ENCODE measurements at places on chromosomes 12 and 14. TPM values are rescaled to one million over a fixed set of nuclear protein-coding genes. Genes with fewer than 3 reads are reported as not detected.
A peak's percentile ranks its signal among the peaks of the same experiment; 100 is the strongest.

The CLEC4D gene
- total RNA-seq: not detected

The KRT74 gene
- not detected for total RNA-seq

The ARG2 gene
- not detected for total RNA-seq

The NRL gene
- total RNA-seq: 2.9 TPM

The KRT5 gene
- total RNA-seq: not detected

The FBXO33 gene
- total RNA-seq: 18.0 TPM

The FRS2 gene
- 22.2 TPM for total RNA-seq

The ARID4A gene
- total RNA-seq: 80.0 TPM

The CRACR2A gene
- total RNA-seq: 37.6 TPM

The TEX52 gene
- not detected for total RNA-seq

The UNC119B gene
- 29.1 TPM for total RNA-seq

The GPD1 gene
- total RNA-seq: 2.0 TPM

The CD163L1 gene
- total RNA-seq: 1.1 TPM

The GARIN6 gene
- total RNA-seq: not detected

The ANP32D gene
- not detected for total RNA-seq

- H3K4me1 ChIP-seq: peaks cover 28% of the 10 kb centered on the region
- no peaks in the 10 kb centered on the region for H3K27me3 ChIP-seq
- DNase-seq: no peak
- peak overlapping the region; percentile 81 for H3K4me3 ChIP-seq
- no peaks in the 10 kb centered on the region for H3K36me3 ChIP-seq
Observed at GRCh38 chr12:93468008-93468371, 676 bp downstream of the MRPL42 start.

DNA sequence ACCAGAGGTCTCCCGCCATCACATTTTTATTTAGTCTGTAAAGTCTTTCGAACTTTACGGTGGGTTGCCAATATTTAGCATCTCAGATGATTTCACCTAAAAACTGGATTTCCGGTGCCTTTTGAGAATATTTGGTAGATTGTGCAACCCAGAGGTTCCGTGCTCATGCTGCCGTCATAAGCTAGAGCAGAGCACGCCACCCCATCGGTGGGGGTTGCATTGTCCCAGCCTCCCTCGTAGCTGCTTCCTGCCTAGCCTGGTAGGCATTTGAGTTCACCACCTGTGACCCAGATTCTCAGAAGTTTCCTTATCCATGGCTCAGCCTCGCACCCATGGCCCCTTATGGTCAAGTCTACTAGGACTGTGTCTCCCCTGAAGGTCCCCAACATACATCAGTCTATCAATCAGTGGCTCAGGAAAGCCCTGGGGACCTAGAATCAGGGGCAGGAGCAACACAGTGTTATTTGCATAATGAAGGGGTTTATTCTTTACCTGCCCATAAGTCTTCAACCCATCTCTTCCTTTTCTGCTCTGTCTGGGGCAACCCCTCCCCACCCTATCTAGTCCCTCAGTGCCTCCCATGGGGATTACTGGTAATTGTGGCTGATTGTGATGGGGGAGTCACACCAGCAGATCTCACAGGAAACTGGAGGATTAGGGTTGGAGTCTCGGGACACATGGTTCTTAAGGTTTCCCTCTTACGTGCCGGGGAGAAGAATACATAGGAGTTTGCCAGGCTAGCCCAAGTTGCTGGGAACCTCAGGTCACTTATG, 152.3 kb downstream of the PHETA1 start:
- H3K27me3 ChIP-seq: no peaks in the 10 kb centered on the region
- no peak for DNase-seq
- no peaks in the 10 kb centered on the region for H3K36me3 ChIP-seq
- H3K4me3 ChIP-seq: no peak overlapping the region

- no peak overlapping the region for H3K4me3 ChIP-seq
- no peak for DNase-seq
- H3K27ac ChIP-seq: no peak overlapping the region
- H3K36me3 ChIP-seq: peaks cover 29% of the 10 kb centered on the region
Observed at GRCh38 chr12:53443955-53444354, 2.4 kb downstream of the PRR13 start.

DNA sequence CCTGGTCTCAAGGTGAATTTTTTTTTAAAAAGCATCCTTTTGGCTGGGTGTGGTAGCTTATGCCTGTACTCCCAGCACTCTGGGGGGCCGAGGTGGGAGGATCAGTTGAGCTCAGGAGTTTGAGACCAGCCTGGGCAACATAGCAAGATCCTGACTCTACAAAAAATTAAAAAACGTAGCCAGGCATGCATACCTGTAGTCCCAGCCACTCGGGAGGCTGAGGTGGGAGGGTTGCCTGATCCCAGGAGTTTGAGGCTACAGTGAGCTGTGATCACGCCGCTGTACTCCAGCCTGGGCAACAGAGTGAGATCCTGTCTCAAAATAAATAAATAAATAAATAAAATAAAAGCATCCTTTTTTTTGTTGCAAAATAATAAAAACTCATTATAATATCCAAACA, 12.4 kb downstream of the TSPAN9 start:
- no peaks in the 10 kb centered on the region for H3K27me3 ChIP-seq
- no peak for DNase-seq
- no peaks in the 10 kb centered on the region for H3K4me1 ChIP-seq
- no peaks in the 10 kb centered on the region for H3K36me3 ChIP-seq
- no peak overlapping the region for H3K4me3 ChIP-seq

GRCh38 chr12:101749657-101750056, 10.4 kb upstream of the SYCP3 start:
- no peaks in the 10 kb centered on the region for H3K4me1 ChIP-seq
- no peak for DNase-seq
- H3K36me3 ChIP-seq: peaks cover 29% of the 10 kb centered on the region

DNA sequence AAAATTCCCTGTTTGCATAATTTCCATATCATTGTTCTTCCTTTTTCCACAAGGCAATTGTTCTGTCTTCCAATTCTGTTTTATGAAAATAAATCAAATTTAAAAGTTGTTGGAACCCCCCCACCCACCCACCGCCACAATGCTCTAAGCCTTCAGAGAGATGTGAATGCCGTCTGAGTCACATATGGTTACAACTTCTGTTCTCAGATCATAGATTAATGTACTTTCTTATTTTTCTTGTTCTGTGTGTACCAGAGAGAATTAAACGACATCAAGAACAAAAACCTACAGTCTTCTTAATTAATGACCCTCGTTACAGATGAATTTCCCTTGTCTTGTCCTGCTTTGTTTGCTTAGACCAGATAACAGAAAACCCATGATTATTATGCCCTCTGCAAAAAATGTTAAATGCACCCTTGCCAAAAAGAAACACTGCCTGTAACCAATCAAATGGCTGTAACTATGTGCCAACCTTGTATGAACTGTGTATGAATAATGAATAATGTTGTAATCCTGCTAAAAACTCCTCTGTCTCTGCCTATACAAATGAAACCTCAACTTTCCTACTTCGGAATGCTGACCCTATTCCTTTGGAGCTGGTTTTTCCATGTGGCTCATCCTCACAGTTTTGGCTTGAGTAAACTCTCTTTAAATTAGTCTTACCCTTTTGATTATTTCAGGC, 14.0 kb downstream of the OR6S1 start:
- H3K4me1 ChIP-seq: peaks cover 57% of the 10 kb centered on the region
- peaks cover 10% of the 10 kb centered on the region for H3K27me3 ChIP-seq
- DNase-seq: no peak
- H3K27ac ChIP-seq: no peak overlapping the region

DNA sequence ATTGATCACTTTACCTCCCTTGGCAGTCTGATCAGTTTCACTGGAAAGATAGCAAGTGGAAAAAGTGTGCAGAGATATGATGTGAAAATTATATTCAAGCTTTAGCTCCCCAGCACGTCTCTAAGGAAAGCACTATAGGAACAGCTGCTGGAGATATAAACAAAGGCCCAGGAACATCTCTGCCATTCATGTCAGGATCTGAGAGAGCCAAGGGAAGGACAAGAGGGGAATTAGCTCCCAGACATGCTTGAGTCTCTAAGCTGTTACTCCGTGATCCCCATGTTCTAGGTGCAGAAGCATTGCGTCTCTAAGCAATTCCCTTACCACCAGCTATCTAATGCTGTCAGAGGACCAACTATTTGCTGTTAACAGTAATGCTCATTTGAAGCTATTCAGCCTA, 700.2 kb downstream of the DIO2 start:
- H3K4me3 ChIP-seq: no peak overlapping the region
- no peaks in the 10 kb centered on the region for H3K36me3 ChIP-seq
- no peak for DNase-seq
- H3K27ac ChIP-seq: no peak overlapping the region
- no peaks in the 10 kb centered on the region for H3K27me3 ChIP-seq

GRCh38 chr14:100237735-100238418, 1.1 kb upstream of the YY1 start:
- peaks cover 61% of the 10 kb centered on the region for H3K4me1 ChIP-seq
- no peaks in the 10 kb centered on the region for H3K27me3 ChIP-seq
- H3K27ac ChIP-seq: peak overlapping the region; percentile 89
- DNase-seq: peak; percentile 39

- H3K36me3 ChIP-seq: peaks cover 23% of the 10 kb centered on the region
- no peak for DNase-seq
- H3K27me3 ChIP-seq: no peaks in the 10 kb centered on the region
- H3K4me3 ChIP-seq: no peak overlapping the region
Observed at GRCh38 chr12:71656740-71657139, 6.9 kb downstream of the ZFC3H1 start.

- H3K27me3 ChIP-seq: no peaks in the 10 kb centered on the region
- H3K27ac ChIP-seq: no peak overlapping the region
- H3K4me3 ChIP-seq: no peak overlapping the region
Observed at GRCh38 chr12:116093915-116094314, 183.6 kb downstream of the MED13L start.

- no peak overlapping the region for H3K27ac ChIP-seq
- DNase-seq: no peak
- H3K4me3 ChIP-seq: no peak overlapping the region
- H3K36me3 ChIP-seq: no peaks in the 10 kb centered on the region
- no peaks in the 10 kb centered on the region for H3K27me3 ChIP-seq
Observed at GRCh38 chr12:108207791-108208730, 79.0 kb downstream of the WSCD2 start.

DNA sequence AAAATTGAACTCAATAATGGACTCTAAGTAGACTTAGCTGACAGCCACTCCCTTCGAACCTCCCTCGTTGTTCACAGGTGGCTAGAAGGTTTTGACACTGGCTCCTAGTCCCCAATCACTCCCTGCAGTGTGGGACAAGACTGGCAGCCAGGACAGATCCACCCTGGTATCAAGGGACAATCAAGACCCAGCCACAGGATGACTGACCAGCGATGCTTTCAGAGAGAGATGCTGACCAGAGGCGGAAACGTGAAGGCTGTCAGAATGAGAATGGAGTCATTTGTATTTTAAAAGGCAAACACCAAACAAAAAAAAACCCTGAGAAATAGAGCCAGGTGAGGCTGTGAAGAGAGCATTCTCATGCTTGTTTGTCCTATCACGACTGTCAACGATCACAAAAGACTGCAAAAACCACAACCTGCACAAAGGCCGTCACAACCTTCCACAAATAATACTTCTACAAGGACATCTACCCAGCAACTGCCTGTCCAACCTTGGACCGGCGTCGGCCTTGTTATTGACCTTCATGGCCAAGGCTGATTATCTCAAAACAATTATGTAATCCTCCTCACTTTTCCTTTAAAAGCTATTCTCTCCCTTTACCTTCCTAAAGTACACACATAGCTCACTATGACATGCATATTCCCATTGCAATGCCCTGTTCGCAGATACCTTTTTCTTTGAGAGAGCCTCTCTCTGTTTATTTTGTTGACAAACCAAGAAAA, 13.2 kb downstream of the EIF5 start:
- H3K4me3 ChIP-seq: no peak overlapping the region
- H3K27ac ChIP-seq: no peak overlapping the region

GRCh38 chr12:50641566-50641965, 122.3 kb upstream of the ATF1 start:
- H3K36me3 ChIP-seq: no peaks in the 10 kb centered on the region
- H3K4me3 ChIP-seq: no peak overlapping the region
- DNase-seq: no peak
- no peaks in the 10 kb centered on the region for H3K27me3 ChIP-seq
- peaks cover 8% of the 10 kb centered on the region for H3K4me1 ChIP-seq

GRCh38 chr12:57666897-57667296, 27.0 kb upstream of the OS9 start:
- no peaks in the 10 kb centered on the region for H3K27me3 ChIP-seq
- no peak for DNase-seq
- H3K27ac ChIP-seq: no peak overlapping the region
- H3K36me3 ChIP-seq: no peaks in the 10 kb centered on the region
- no peak overlapping the region for H3K4me3 ChIP-seq

DNA sequence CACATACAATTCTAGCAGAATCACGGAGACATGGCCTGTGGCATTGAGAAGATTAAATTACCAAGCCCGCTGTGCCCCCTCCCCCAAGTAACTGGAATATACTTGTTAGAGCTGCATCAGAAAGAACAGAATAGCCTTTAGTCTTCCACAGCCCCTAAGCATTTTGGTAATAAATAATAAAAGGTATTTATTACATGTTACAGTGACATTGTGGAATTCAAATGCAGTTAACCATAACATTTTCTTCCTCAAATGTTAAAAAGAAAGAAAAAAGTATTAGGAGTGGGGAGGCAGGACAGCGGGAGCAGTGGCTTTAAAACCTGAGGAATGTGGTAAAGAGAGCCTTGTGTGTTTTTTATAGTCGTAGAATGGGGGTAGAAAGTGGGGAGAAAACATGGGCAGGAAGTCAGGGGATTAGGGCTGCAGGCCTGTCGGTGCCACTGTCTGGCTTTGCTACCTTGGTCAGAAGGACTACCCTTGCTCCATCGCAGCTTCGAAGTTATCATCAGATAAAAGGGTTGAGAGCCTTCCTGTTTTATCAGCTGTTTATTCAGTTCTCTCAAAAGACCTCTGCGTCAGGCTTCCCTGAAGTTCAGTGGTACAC, 255.9 kb downstream of the MSRB3 start:
- H3K4me1 ChIP-seq: no peaks in the 10 kb centered on the region
- DNase-seq: no peak
- no peaks in the 10 kb centered on the region for H3K36me3 ChIP-seq
